LNCaP clone FGC (cell line): ENCODE measurements at places on chromosomes 5 and 9.
A peak's percentile ranks its signal among the peaks of the same experiment; 100 is the strongest.

- DNase-seq: peak; percentile 90
Measured at GRCh38 chr5:40365342-40366330, 314.1 kb upstream of the PTGER4 start.

DNA sequence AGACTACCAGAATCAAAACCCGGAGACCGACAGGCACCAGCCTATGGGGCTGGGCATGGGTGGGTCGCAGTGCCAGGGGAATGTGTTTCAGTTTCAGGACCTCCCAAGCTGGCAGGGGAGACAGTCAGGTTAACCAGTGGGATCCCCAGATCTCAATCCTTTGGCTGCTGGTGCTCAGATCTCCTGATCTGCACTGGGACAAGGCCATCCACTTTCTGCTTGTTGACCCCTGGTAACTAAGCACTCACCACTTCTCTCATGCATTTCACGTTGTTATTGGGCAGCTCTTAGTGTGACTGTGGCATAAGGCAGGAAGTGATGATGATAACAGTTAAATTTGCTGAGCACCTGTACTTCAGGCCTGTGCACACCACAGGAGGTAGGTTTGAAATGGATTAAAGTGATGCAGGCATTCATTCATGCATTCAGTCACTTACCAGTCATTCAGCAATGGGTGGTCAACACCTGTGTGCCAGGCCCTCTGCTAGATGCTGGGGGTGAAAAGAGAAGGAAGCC lies 42.1 kb upstream of the STXBP1 start:
- no peak for DNase-seq

DNA sequence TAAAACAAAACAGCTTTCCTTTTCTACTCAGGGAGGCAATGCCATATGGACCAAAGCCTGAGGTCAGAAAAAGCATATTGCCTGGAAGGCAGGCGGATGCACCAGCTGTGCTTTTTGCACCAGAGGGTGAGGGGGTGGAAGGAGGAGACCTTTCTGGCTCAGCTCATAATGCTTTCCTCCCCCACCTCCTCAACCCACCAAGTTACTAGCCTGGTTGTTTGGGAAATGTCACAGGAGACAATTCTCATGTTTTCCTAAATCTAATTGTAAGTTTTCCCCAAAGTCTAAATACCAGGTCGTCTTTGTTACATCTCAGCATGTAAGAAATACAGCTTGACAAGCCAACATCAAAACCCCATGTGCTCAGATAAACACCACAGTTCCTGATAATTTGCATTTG lies 72.6 kb upstream of the DMRTA1 start:
- DNase-seq: no peak

- DNase-seq: no peak
Measured at GRCh38 chr9:79671558-79671957, 99.8 kb downstream of the TLE4 start.

DNA sequence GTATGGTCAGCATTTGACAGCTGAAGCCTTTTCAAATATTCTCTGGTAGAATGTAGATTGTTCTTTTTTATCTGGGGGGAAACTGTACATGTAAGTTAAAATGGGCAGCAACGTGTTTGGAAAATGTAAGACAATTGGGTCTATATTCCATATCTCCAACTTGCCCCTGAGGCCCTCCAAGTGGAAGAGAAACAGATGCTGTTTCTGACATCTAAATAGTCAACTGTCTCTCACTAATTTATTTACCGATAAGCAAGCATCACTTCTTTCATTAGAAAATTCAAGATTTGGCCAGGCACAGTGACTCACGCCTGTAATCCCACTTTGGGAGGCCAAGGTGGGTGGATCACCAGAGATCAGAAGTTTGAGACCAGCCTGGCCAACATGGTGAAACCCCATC lies 120.2 kb upstream of the TBCA start:
- no peak for DNase-seq

DNA sequence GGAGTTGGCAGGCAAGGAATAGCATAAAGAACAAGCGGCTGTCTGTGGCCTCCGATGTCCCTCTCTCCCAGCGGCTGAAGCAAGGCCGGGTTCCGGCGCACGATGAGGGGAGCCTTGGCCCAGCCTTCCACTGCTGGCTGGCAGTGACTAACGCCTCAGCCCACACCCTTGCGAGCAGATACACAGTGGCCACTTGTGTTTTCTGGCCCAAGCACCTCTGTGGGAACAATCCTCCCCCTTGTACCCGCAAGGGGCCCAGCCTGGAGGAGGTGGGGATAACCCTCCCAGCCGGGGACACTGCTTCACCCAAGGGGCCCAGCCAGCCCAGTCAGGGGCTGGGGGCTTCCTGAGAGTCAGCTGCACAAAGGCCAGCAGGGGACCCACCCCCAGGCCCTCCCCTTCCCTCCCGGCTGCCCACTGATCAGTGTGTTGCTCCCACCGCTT lies 23.2 kb downstream of the STK10 start:
- DNase-seq: no peak

- no peak for DNase-seq
Measured at GRCh38 chr5:177350776-177351391, 584 bp downstream of the LMAN2 start.

DNA sequence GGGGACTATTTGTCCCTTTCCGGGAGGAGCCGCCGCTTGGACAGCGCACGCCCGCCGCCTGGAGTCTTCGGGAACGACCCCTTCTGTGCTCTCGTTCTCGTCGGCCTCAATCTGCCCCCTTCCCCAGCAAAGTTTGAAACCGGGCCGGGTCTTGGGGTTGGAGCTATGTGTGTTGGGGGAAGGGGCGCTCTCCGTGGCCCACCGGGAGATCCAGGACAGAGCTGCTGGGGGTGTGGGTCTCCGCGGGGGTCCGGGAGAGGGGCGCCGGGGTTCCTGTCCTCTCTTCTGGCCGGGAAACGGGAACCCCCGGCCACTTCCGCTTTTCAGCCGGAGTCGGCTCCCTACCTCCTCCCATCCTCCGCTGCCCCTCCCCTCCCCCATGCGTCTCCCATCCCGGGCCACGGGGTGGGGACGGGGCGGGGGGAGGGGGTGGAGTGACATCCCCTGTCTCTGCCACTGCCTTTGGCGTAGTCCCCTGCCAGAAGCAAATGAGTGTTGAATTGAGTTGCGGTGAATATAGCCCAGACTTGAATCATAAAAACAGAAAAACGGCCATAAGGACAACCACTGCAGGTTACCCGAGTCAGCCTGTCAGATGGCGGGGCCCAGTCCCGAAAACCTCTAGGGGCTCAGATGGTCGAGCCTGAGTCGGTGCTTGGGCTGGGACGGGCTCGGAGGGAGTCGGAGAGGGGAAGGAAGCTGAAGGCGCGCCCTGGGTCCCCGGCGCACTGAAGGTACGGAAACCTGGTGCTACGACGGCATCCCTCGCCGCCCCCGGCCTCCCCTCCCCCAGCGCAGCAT lies 1.1 kb downstream of the CPLX2 start:
- DNase-seq: no peak

DNA sequence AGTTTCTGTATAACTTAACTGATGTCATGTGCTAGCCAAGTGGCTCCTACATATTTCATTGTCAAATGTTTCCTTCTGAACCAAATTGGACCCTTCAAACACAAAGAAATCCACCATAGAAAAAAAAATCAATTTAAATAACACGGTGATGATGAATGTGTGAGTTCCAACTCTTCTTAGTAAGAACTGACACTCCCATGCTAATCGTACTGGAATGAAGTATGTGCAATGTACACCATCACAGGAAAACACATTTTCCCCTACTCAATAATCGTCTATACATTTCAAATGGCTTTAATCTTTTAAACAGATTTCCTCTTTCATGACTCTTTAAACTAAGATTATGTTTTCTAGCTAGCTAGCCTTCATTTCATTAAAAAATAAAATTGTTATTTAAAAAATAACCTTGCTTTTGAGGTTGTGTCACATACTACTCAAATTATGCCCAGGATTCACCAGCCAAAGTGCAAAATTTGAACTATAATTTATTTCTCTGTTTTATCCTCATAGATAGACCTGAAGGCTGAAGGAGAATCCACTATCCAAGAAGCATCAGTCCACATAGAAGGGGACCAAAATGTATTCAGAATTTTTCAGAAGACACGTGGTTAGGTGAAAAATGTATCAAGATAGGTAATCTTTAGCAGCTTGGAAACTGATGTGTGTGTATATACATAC lies 131.0 kb upstream of the ITGA1 start:
- no peak for DNase-seq

DNA sequence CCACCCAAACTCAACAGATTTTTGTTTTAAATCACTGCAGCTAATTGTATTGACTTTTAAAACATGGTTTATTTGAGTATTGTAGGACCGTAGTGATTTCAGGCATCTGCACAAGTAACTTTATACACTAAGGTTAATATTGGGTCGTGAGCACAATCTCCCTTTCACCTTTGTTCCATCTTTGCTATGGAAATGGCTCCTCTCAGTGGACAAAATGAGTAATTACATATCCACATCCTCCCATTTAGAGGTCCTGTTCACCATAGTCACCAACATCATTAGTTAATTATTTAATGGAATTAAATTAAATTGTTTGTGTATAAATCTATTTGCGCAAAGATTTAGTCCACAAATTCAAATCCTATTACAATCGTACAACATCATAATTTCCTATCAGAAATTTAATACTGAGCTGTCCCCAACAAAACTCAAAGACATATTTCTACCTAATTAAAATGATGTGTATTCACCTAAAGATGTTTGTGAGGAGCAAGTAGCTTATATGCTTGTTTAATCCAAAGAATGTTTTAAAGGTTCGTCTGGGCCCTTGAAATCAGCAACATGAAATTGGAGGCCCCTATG lies 173.0 kb upstream of the DAPK1 start:
- peak; percentile 23 for DNase-seq

DNA sequence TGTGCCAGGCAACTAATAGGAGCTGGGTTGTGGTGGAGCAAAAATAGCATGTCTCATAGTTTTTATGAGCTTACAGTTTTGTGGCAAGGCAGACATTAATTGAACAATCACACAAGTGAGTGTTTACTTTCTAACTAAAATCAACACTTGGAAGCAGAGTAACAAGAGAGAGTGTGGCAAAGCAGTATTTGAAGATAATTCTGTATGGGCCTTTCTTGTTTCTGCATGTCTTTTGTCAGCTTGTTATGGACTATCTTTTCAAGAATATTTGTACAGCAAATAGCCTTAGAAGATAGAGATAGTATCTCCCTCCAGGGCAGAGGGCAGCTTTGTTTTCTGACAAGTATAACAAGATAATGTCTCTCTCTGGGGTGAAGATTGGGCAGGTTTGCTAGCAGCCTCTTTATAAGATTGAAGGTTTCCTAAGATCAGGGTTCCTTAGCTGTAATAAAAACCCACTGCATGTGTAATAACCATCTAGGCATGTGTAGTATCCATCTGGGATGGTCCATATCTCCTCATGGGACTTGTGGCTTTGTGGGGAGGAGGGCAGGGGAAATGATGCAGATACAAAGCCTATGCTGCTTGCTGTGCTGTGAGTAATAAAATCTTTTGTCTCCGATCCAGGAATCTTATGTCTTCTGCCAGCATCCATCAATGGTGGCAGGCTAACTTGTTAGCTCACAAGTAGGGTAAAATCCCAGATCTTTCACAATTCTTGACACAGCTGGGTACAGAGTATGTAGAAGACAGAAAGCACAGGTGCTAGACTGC lies 479.9 kb downstream of the KDM4C start:
- peak; percentile 63 for DNase-seq

- no peak for DNase-seq
Measured at GRCh38 chr9:80020056-80020455, 448.3 kb downstream of the TLE4 start.

GRCh38 chr9:76835571-76836283 lies 70.2 kb downstream of the PRUNE2 start:
- DNase-seq: peak; percentile 64

DNA sequence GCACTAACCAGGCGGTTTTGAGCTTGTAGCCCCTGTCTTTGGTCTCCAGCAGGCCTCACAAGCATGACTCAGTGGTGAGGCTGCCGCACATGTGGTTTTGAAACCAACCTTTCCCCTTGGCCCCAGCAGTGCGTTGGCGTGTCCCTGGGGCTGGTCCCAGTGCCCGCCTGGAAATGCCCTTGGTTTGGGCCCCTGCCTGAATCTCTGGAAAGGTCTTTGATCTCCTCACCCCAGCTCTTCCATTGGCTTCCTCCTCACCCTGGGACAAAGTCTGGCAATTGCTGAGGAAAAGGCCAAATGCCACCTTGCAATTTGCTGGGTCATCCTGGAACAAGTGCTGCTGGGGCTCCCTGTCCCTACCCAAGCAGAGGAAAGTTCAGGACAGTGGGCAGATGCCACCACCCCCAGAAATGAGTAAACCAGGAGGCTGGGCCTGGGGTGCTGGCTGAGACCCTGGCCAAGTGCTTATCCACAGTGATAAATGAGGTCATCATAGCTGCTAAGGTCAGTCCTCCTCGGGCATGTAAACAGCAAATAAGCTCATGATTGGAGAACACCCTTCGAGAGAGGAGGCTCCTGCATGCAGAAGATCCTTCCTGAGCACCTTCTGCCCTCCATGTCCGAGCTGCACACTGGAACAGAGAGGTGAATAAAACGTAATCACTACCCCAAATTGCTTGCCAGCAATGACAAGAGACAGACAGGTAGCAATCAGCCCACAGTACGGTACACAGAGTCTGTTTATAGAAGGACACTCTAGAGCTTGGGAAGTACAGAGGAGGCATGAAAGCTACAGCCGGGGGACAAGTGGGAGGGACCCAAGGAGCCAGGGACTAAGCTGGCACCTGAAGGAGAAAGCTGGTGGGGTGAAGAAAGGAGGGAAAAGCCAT lies 98.9 kb upstream of the CPEB4 start:
- no peak for DNase-seq

DNA sequence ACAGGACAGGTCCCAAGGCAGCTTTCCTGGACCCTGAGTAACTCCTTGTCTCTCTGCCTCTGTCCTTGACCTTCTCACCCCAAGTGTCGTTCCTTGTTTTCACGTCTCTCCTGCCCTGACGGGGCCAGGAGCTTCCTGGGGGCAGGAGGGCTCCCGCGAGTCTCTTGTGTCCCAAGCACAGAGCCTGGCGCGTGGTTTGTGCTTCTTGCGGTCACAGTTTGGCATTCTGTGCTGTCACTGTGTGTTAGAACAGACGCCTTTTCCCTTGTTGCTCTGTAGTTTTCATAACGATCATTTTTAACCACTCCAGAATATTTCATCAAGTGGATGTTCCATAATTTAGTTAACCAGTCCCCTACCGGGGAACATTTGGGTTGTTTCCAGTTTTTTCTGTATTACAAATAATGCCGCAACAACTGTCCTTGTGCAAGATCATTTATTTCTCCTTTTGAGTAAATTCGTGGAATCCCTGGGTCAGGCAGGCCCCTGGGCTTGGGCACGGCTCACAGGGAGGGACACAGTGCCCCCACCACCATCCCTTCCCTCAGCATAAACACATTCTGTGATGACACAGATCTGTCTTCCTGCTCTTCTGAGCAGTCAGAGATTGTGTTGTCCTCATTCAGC lies 71.9 kb downstream of the TSPAN17 start:
- DNase-seq: no peak

GRCh38 chr9:123450996-123451395 lies 95.0 kb downstream of the CRB2 start:
- DNase-seq: no peak

DNA sequence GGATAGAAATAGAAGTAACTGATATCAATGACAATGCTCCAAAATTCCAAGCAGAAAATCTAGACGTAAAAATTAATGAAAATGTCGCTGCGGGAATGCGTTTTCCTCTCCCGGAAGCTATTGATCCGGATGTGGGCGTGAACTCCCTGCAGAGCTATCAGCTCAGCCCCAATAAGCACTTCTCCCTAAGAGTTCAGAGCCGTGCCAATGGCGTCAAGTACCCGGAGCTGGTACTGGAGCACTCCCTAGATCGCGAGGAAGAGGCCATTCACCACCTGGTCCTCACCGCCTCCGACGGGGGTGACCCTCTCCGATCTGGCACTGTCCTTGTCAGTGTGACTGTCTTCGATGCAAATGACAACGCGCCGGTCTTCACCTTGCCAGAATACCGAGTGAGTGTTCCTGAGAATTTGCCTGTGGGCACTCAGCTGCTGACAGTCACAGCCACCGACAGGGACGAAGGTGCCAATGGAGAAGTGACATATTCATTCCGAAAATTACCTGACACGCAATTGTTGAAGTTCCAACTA lies 818 bp downstream of the PCDHGA10 start:
- DNase-seq: no peak
